SK-N-SH (cell line): ENCODE measurements at places on chromosomes 12 and 14.

DNA sequence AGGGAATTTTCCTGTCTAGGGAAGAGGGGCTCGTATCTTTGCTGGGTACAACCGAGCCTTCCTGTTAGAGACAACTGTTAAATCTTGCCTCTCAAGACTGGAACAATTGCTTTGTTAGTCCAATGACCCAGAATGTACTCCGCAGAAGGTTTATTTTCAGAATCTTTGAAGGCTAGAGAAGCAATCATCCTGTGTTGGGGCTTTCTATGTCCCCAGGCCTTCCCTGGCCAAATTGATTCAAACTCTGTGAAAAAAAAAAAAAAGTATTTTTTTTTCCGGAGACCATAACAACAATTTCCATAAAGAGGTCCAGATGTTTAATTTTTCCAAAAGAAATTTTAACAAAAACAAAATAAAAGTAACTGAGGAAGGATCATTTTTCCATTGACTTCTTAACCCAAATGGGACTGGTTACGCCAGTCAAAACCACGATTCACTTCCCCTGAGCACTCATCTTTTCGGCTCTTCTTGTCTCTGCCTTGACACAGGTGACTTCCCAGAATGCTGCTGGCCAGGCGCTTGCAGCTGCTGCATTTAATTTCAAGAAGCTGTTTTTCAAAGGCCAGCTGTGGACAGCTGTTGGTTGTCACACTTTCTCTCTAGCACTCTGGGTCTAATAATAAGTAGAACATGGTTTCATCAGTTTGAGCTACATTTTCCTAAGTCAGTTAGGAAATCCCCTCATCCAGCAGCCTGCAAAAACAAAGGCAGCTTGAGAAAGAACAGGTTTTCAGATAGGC lies 81.6 kb upstream of the MANSC4 start:
- no peaks in the 10 kb centered on the region for H3K36me3 ChIP-seq
- peaks cover 6% of the 10 kb centered on the region for H3K4me1 ChIP-seq
- H3K4me3 ChIP-seq: no peak overlapping the region
- H3K27me3 ChIP-seq: no peaks in the 10 kb centered on the region
- DNase-seq: no peak

GRCh38 chr12:120317224-120318105 lies 10.1 kb downstream of the PLA2G1B start:
- H3K36me3 ChIP-seq: no peaks in the 10 kb centered on the region
- peak; percentile 96 for DNase-seq
- H3K27me3 ChIP-seq: no peaks in the 10 kb centered on the region
- H3K4me3 ChIP-seq: peak overlapping the region; percentile 86

- no peaks in the 10 kb centered on the region for H3K36me3 ChIP-seq
- no peak for DNase-seq
- no peaks in the 10 kb centered on the region for H3K27me3 ChIP-seq
These were observed 324.5 kb downstream of the NELL2 start for GRCh38 chr12:44551631-44552030.

- DNase-seq: no peak
- no peaks in the 10 kb centered on the region for H3K36me3 ChIP-seq
- no peak overlapping the region for H3K27ac ChIP-seq
- H3K27me3 ChIP-seq: no peaks in the 10 kb centered on the region
- H3K4me3 ChIP-seq: no peak overlapping the region
- peaks cover 9% of the 10 kb centered on the region; the same call in 1 of the 2 replicates for H3K4me1 ChIP-seq
These were observed 99.2 kb downstream of the RMST start for GRCh38 chr12:97561619-97562290.

DNA sequence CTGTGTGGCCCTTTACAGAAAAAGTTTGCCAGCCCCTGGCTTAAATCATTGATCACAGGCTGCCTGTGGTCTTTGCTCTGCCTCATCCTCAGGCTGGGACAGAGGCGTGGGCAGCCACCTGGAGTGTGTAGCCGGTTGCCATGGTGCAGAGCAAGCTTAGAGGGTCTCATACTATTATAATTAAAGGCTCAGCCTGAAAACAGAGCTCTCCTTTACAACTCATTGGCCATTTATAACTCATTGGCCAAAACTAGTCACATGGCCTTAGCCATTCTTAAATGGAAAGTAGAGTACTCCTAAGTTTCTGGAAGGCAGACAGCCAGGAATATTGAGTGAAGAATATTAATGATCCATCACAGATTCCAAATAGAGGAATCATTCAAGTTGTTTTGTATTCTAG lies 3.0 kb downstream of the HSP90B1 start:
- no peak overlapping the region for H3K4me3 ChIP-seq
- DNase-seq: no peak
- peaks cover 22% of the 10 kb centered on the region for H3K4me1 ChIP-seq
- peaks cover 66% of the 10 kb centered on the region for H3K36me3 ChIP-seq
- H3K27ac ChIP-seq: no peak overlapping the region

DNA sequence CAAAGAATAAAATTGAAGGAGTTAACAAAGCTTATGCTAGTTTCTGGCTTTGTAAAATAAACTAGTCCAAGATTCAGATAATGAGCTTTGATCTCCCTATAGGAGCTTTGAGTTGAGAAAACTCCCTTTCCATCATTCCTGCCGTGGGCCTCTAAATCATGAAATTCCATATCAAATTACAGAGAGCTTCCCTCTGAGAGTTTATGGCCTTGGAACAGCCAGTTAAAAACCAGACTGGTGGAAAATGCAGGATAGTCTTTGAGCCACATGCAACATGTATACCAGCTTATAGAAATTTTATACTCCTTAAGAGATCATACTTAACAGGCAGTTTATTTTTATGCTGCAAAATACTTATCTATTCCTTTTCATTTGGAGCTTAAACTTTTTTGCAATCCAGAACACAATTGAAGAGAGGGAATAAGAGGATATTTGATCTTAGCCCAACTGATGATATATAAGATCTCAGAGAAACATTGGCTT lies 175.8 kb upstream of the ATP2B1 start:
- H3K27me3 ChIP-seq: no peaks in the 10 kb centered on the region
- no peaks in the 10 kb centered on the region for H3K36me3 ChIP-seq
- DNase-seq: no peak
- no peak overlapping the region for H3K4me3 ChIP-seq

DNA sequence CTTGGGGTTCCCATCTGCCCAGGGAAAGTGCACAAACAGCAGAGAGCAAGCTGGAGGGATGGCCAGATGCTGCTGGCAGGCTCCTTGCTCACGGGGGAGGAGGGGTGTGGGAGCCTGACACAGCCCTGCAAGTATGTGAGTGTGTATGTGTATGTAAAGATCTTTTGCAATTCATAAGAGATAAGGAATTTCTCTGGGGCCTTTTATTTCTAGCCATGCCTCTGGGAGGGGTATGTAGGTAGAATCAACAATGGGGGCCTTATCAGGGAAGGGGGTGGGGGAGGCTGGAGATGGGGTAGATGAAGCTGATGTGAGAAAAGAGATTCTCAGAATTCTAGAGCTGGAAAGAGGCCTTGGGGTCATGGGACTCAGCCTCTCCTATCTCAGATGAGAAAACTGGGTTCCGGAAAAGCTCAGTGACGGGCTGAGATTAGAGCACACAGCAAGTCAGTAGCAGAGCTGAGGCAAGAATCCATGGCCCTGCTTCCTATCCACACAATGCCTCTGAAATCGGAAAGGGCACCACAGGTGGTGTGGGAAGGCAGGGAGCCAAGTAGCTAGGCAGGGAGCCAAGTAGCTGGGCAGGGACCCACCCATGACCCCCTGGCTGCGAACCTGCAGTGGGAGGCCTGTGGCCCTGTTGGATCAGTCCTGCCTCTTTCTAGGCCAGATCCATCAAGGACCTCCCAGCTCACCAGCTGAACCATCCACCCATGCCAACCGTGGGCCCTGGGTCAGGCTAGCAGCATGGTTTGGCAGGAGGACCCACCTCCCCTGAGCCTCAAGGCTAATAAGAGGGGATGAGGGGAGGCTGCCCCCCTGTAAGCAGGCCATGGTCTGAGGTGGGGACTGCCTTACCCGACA lies 54.7 kb downstream of the PLEKHG3 start:
- peaks cover 43% of the 10 kb centered on the region for H3K4me1 ChIP-seq
- no peaks in the 10 kb centered on the region for H3K36me3 ChIP-seq
- H3K27me3 ChIP-seq: no peaks in the 10 kb centered on the region

DNA sequence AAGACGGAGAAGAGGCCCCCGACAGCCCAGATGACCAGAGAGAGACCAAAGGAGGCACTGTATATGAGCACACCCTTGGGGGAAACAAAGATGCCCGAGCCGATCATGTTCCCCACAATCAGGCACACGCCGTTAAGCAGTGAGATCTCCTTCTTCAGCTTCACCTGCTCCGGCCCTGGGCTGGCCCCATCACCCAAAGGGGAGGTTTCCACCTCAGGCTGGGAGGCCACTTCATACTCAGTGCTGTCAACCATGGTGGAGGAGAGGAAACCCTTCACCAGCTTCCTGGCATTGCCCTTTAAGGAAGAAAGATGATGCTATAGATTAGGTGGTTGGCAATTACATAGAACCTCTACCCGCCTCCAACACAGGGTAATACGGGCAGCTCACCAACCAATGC lies 2.1 kb downstream of the SLC7A7 start:
- H3K27me3 ChIP-seq: peaks cover 6% of the 10 kb centered on the region; the same call in 1 of the 2 replicates
- H3K27ac ChIP-seq: no peak overlapping the region
- no peak for DNase-seq
- H3K36me3 ChIP-seq: no peaks in the 10 kb centered on the region

DNA sequence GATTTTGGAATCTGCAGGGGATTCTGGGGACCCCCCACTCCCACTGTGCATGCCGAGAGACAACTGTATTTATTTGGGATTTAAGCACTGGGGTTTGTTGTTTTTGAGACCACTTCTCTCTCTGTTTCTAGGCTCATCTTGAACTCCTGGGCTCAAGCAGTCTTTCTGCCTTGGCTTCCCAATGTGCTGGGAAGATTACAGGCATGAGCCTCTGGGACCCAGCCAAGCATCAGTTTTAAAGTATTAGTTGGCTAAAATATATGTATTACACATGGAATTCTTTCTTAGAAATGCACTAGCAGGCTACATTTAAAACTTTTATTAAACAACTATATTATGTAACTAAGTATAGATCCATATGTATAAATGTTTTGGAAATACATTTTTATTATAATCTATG lies 78.3 kb downstream of the AEBP2 start:
- no peak overlapping the region for H3K4me3 ChIP-seq
- no peak for DNase-seq
- H3K4me1 ChIP-seq: no peaks in the 10 kb centered on the region; the same call in 1 of the 2 replicates
- H3K27me3 ChIP-seq: no peaks in the 10 kb centered on the region

DNA sequence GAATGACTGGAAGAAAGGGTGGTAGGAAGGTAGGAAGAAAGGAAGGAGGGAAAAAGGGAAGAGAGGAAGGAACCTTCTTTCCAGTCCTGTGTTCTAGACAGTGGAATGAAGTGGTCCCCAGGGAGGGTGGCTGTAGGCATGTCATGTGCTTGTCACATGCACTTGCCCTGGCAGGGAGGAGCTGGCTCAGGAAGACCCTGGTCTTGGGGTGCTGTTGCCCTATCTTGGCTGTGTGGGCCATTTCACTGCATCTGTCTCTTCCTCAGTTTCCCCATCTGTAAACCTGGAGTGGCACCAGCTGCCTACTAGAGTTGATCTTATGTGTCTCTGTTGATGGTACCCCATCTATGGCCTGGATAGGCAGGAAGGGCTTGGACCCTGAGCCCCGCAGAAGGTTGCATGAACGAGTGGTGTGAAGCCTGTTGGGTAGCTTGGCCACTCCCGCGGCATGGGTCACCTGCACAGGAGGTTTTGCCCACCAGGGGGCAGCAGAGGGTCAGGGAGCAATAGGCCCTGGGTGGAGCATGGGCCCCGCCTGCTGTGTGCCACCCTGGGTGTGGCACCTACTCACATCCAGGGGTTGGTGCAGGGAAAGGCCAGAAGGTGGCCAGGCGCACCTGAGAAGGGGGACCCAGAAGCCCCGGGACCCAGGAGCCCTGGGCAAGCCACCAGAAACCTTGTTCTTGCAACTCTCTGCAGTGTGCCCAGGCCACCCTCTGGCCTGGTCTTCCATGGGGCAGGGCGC lies 25.1 kb downstream of the MEG3 start:
- H3K27ac ChIP-seq: no peak overlapping the region
- H3K4me3 ChIP-seq: no peak overlapping the region
- no peaks in the 10 kb centered on the region for H3K27me3 ChIP-seq
- no peaks in the 10 kb centered on the region for H3K36me3 ChIP-seq
- DNase-seq: peak; percentile 42

DNA sequence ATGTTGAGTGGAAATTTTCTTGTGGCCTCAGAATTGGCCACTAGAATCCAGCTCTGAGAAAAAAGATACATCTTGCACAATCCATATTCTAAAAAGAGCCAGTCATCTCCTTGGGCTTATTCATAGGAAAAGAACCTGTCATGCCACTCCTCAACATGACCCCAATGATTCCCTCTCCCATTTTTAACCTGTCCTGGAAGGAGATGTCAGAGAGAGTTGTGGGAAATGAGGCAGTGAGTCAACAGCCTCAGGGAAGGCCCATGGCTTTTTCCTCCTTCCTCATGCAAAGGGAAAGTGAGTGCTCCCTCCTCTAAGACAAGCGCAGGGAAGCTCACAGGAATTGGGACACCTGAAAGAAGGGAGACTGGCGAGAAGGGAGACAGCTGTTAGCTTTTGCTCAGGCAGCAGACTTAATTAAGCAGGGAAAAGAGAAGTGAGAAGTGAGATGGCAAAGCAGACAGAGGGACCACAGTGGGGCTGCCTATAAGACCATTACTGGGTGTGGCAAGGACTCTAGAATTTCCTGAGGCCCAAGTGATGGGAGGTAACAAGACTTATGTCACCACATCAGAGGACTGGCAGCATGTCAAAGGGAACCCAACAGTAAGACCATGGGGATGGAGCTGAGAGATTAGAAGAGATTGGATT lies 10.2 kb upstream of the DHRS7 start:
- H3K4me3 ChIP-seq: no peak overlapping the region
- H3K4me1 ChIP-seq: no peaks in the 10 kb centered on the region
- H3K36me3 ChIP-seq: no peaks in the 10 kb centered on the region
- no peak for DNase-seq

GRCh38 chr12:79944565-79944964 lies 9.7 kb upstream of the PPP1R12A start:
- no peaks in the 10 kb centered on the region for H3K4me1 ChIP-seq
- no peaks in the 10 kb centered on the region for H3K36me3 ChIP-seq
- no peak overlapping the region for H3K27ac ChIP-seq
- H3K4me3 ChIP-seq: no peak overlapping the region
- no peak for DNase-seq

DNA sequence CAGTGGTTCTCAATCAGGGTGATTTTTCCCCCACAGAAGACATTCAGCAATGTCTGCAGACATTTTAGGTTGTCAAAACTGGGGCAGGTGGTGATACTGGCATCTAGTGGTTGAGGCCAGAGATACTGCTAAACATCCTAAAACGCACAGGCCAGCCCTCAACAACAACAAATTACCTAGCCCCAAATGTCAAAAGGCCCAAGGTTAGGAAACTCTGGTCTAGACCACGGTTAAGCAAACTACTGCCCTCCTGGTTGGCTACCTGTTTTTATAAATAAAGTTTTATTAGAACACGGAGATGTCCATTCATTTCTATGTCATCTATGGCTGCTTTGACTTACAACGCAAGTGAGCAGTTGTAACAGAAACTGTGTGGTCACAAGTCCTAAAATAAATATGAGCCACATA lies 186.7 kb downstream of the EFCAB11 start:
- no peak overlapping the region for H3K27ac ChIP-seq
- H3K36me3 ChIP-seq: no peaks in the 10 kb centered on the region
- H3K4me3 ChIP-seq: no peak overlapping the region
- no peaks in the 10 kb centered on the region for H3K27me3 ChIP-seq
